A549 treated with CpdA at 1 μM for 4 hours (cell line): ENCODE measurements at places on chromosomes 2 and 18. TPM values are rescaled to one million over a fixed set of nuclear protein-coding genes. Genes with fewer than 3 reads are reported as not detected.

Gene ASB18
- total RNA-seq = not detected in 5 replicates

Gene BCL11A
- 0.03 to 0.23 TPM (median 0.06 TPM) in 4 of 5 replicates, not detected in the other for total RNA-seq

Gene CCDC121
- 3.1 to 3.7 TPM (median 3.5 TPM) in 5 replicates for total RNA-seq

Gene ANO7
- total RNA-seq = 1.4 to 2.5 TPM (median 2.1 TPM) in 5 replicates

Gene SMAD7
- total RNA-seq = 22.9 to 31.3 TPM (median 25.8 TPM) in 5 replicates

Gene RAMP1
- total RNA-seq = 0.09 TPM in 1 of 5 replicates, not detected in the others

Gene SERPINB8
- total RNA-seq = 9.3 to 12.5 TPM (median 10.9 TPM) in 5 replicates

Gene C2orf68
- 21.3 to 27.9 TPM (median 25.0 TPM) in 5 replicates for total RNA-seq

Gene CHRNG
- total RNA-seq = not detected in 5 replicates

Gene ACTG2
- 0.14 to 0.45 TPM (median 0.22 TPM) in 5 replicates for total RNA-seq

Gene MALT1
- total RNA-seq = 11.1 to 13.4 TPM (median 12.7 TPM) in 5 replicates

Gene IL1F10
- not detected in 5 replicates for total RNA-seq

Gene AQP12A
- total RNA-seq = not detected in 5 replicates

Gene ERBB4
- not detected in 5 replicates for total RNA-seq

Gene ACADL
- total RNA-seq = 0.03 to 0.07 TPM (median 0.06 TPM) in 4 of 5 replicates, not detected in the other

Gene APCDD1
- total RNA-seq = not detected in 5 replicates

Gene PUM2
- 38.1 to 49.0 TPM (median 44.7 TPM) in 5 replicates for total RNA-seq

Gene REEP1
- 0.43 to 1.3 TPM (median 0.59 TPM) in 5 replicates for total RNA-seq

Gene COL4A3
- total RNA-seq = 0.31 to 1.7 TPM (median 0.65 TPM) in 5 replicates

Gene C2orf78
- not detected in 5 replicates for total RNA-seq

Gene SKOR2
- not detected in 5 replicates for total RNA-seq

Gene SULT1C2
- 0.39 to 1.3 TPM (median 0.42 TPM) in 5 replicates for total RNA-seq

Gene MEMO1
- 81.2 to 85.6 TPM (median 82.4 TPM) in 5 replicates for total RNA-seq

Gene NPHP1
- 8.0 to 10.3 TPM (median 8.9 TPM) in 5 replicates for total RNA-seq

Gene DLGAP1
- not detected in 5 replicates for total RNA-seq

Gene MXD1
- 1.8 to 2.8 TPM (median 2.4 TPM) in 5 replicates for total RNA-seq

Gene MC4R
- not detected in 5 replicates for total RNA-seq

Gene ICOS
- total RNA-seq = not detected in 5 replicates

Gene SPHKAP
- total RNA-seq = not detected in 5 replicates

Gene LGALSL
- 9.0 to 12.0 TPM (median 11.2 TPM) in 5 replicates for total RNA-seq

Gene BOK
- 21.8 to 34.1 TPM (median 29.4 TPM) in 5 replicates for total RNA-seq

Gene KCNJ13
- total RNA-seq = not detected in 5 replicates

Gene ZNF385B
- total RNA-seq = 0.03 TPM in 1 of 5 replicates, not detected in the others

Gene FASTKD1
- 20.3 to 25.3 TPM (median 23.8 TPM) in 5 replicates for total RNA-seq

Gene STRN
- total RNA-seq = 12.1 to 18.5 TPM (median 17.3 TPM) in 5 replicates

Gene SATB2
- total RNA-seq = 2.9 to 4.2 TPM (median 3.4 TPM) in 5 replicates

Gene SMYD5
- total RNA-seq = 52.7 to 61.1 TPM (median 56.7 TPM) in 5 replicates

Gene LIMS4
- 0.56 to 0.88 TPM (median 0.74 TPM) in 5 replicates for total RNA-seq

Gene C2orf92
- total RNA-seq = 0.35 to 1.6 TPM (median 0.71 TPM) in 5 replicates

Gene TNFAIP6
- 1.1 to 1.6 TPM (median 1.4 TPM) in 5 replicates for total RNA-seq

Gene AKAIN1
- total RNA-seq = not detected in 5 replicates

Gene LYPD1
- 12.3 to 20.8 TPM (median 17.7 TPM) in 5 replicates for total RNA-seq

Gene MALL
- 130 to 155 TPM (median 137 TPM) in 5 replicates for total RNA-seq

Gene DDX1
- 128 to 163 TPM (median 133 TPM) in 5 replicates for total RNA-seq

Gene DPYSL5
- total RNA-seq = 3.6 to 5.9 TPM (median 5.2 TPM) in 5 replicates

Gene CAPN13
- 0.10 to 0.15 TPM in 2 of 5 replicates, not detected in the others for total RNA-seq

Gene PROC
- total RNA-seq = 1.8 to 4.4 TPM (median 3.7 TPM) in 5 replicates

Gene FSHR
- not detected in 5 replicates for total RNA-seq

Gene M1AP
- total RNA-seq = not detected in 5 replicates

Gene RTP5
- total RNA-seq = not detected in 5 replicates

Gene TMEM182
- total RNA-seq = 3.1 to 6.2 TPM (median 4.6 TPM) in 5 replicates
